Right cardiac atrium (tissue), 5 donors: ENCODE measurements at places on chromosomes 3 and 15. TPM values are rescaled to one million over a fixed set of nuclear protein-coding genes. Genes with fewer than 3 reads are reported as not detected.
A peak's percentile ranks its signal among the peaks of the same experiment; 100 is the strongest.

DNA sequence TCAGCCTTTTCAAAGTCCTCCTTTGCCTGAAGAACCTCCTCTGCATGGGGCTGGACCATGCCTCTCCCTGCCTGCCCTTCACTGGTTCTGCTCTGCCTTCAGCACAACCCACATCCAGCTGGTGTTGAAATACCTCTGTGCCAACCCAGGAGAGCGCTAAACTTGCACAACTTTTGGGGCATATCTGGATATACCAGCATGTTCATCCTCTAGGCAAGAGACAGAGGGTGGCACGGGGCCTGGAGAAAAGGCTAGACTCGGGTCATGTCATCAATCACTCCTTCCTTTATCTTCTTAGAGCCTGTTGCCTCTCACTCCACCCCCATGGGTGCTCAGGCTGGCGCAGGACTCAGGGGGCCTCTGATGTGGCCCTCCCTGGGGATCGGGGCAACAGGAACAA is 4.8 kb downstream of the SEMA4B start:
- DNase-seq, result peak; percentile 42

GRCh38 chr15:52745326-52746161 is 44.6 kb downstream of the ONECUT1 start:
- no peak for DNase-seq

DNA sequence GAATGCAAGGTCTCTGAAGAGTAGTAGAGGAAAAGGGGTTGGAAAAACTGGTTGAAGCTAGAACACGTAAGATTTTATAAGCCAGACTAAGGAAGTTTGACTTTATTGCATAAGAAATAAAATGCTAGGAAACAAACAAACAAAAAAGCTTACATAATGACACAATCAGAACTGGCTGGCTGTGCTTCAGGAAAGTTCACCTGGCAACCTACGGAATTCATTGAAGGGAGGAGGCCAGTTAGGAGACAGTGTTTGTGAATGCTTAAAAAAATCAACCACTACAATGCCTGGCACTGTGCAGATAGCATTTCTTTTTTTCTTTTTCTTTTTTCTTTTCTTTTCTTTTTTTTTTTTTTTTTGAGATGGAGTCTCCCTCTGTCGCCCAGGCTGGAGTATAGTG is 1.9 kb upstream of the ICE2 start:
- DNase-seq, result no peak

DNA sequence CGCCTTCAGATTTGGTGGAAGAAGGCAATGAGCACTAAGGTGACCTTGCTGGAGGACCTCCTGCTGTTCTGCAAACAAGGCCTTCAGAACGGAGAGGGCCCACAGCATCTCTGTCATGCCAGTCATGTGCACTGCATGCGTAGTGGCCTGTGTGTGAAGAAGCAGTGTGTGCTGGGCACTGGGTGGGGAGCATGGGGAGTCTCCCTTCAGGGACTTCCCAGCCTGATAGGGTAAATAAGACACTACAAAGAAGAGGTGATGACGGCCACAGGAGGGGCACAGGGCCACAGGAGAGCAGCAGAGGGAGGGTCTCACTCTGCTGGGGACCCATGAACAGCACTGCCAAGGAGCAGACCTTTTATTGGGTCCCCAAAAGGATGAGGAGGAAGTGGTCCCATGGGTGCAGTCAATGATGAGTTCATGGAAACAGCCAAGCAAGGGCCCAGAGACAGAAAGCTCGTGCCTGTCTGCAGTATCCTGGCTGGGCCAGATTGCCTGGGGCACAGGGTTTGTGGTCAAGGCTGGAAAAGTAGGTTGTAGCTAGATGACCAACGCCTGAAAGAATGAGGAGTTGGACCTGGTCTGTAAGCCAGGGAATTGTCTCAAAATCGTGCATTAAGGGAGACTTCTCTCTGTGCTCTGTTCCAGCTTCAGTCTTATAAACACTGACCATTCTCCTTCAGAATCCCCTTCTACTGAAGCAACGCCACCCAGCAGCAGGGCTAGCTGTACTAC is 67.8 kb upstream of the SEC61A1 start:
- DNase-seq, result no peak

GRCh38 chr3:72231439-72232196 is 446.7 kb upstream of the PROK2 start:
- peak; percentile 52 for DNase-seq

DNA sequence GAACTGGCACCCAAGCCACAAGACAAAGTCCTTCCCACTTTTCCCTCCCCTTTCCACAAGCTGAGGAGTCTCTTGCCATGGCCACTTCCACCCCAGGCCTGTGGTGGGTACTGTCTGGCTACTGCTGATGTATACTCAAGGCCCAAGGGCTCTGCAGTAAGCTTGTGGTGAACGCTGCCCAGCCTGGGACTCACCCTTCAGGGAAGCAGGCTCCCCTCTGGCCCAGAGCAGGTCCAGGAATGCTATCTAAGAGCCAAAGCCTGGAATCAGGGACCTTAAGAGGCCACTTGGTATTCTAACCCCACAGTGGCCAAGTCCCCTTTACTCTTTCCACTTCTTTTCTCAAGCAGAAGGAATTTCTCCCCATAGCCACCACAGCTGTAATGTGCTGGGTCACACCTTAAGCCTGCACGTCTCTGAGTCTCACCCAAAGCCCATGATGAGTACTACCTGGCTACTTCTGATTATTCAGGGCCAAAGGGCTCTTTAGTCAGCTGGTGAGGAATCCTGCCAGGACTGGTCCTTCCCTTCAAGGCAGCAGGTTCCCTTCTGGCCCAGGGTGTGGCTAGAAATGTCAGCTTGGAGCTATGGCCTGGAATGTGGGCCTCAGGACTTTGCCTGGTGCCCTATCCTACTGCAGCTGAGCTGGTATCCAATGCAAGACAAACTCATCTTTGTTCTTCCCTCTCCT is 4.0 kb downstream of the PATL2 start:
- no peak for DNase-seq

GRCh38 chr15:90873998-90874605 is 5.7 kb downstream of the FURIN start:
- no peak for DNase-seq

DNA sequence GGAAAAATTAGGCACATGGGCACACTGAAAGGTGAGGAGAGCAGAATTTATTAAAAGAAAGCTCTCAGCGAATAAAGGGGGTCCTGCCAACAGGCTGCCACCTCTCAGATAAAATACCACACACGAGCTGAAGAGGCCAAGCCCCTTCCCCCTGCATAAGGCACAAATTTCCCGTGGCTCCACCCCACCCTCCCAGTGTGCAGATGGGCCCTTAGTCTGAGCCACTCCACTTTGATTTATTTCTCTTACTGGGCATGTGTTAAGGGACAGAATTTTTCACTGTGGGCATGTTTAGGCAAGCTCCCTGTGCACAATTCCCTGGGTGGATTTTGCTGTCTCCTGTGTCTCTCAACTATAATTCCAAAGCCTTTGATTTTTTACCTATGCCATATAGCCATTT is 409.8 kb downstream of the TBL1XR1 start:
- DNase-seq, result no peak

DNA sequence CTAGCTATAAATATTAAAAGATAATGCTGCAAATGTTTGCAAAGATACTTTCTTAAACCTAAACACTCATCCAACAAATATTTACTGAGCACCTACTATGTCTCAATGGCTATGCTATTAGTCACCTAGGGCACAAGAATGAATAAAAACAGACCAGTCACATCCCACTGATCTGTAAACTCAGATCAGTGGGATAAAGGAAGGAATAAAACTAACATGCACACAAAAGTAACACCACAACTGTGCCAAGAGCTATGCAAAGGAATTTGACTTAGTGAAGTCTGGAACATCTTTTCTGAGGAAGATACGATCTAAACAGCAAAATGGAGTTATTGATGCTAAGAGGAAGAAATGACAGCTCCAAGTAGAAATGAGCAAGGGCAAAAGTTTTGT is 56.6 kb downstream of the CBLB start:
- DNase-seq, result no peak

- no peak for DNase-seq
Observed at GRCh38 chr3:46091741-46092701, 64.7 kb upstream of the XCR1 start.

DNA sequence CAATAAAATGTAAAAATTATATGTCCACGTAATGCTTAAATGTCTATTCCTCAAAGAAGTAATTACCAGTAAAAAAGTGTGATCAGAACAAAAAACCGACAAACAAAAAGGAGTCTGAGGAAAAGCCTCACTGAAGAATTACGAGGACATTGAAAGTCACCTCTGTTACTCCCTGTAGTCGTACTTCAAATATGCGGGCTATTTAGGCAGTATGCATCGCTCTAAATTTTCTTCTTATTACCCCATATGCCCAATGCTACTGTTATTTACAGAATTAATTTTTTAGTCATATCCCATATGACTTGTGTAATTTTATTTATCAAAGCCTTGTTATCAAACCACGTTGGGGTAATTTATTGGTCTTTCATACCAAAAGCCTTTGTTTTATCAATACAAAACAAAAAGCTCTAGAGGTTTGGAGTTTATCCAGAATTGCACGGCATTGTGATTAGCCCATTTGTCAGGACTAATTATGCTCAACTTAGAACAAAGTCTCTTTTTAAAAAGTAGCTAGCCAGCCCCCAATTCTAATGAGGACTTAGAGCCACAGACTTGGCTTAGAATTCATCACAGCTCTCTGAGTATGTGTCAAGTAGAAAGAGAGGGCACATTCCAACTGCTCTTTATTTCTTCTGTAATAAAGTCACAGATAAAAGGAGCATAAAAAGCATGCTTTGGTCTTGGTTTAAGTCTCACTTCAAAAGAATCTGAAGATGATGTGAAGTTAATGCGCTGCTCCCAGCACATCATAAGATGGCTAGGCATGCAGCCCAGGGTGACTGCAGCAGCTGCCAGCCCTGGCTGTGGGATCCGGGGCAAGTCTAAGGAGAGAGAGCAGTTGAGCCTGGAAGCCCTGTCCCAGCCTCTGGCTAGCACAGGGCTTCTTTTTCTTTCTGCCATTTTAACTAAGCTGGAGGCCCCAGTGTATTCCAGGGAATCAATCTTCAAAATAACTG is 521.0 kb downstream of the GABRG3 start:
- no peak for DNase-seq

GRCh38 chr15:58413253-58413652 is 18.5 kb upstream of the LIPC start:
- DNase-seq, result no peak

- DNase-seq, result peak; percentile 80
Observed at GRCh38 chr3:190038050-190038933, 82.4 kb downstream of the P3H2 start.

- no peak for DNase-seq
Observed at GRCh38 chr3:20056725-20057611, 16.7 kb downstream of the KAT2B start.

GRCh38 chr3:34780294-34780693 is 859.0 kb upstream of the ARPP21 start:
- DNase-seq, result no peak

DNA sequence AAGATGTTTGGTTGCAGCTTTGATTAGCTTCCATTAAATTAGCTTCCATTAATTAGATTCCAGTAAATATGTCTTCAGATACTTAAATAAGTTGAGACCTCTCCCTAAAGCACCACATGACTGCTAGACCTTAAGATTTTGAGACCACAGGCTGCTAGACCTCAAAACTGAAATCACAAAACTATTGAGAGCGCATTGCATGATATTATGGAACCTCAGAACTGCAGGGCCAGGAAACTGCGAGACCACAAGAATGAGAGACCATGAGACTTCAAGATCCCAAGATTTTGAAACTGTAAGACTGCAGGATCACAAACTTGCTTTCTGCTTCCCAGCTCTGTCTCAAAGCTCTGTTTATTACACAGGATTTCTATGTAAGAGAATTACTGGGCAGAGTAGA is 87.4 kb downstream of the TRIM42 start:
- no peak for DNase-seq

GRCh38 chr15:76337059-76337695 is 604 bp downstream of the ISL2 start:
- no peak for DNase-seq

DGKG gene
- 10.8 TPM for total RNA-seq

RPL29 gene
- 640 TPM for total RNA-seq

CCDC9B gene
- 144 TPM for total RNA-seq

GLDN gene
- total RNA-seq, result 6.6 TPM

KBTBD12 gene
- 5.7 TPM for total RNA-seq

SNTN gene
- total RNA-seq, result not detected

SLC12A8 gene
- 1.7 TPM for total RNA-seq
